Fibroblast of skin of right biceps (primary cell): ENCODE measurements at places on chromosomes 13 and 19.

DNA sequence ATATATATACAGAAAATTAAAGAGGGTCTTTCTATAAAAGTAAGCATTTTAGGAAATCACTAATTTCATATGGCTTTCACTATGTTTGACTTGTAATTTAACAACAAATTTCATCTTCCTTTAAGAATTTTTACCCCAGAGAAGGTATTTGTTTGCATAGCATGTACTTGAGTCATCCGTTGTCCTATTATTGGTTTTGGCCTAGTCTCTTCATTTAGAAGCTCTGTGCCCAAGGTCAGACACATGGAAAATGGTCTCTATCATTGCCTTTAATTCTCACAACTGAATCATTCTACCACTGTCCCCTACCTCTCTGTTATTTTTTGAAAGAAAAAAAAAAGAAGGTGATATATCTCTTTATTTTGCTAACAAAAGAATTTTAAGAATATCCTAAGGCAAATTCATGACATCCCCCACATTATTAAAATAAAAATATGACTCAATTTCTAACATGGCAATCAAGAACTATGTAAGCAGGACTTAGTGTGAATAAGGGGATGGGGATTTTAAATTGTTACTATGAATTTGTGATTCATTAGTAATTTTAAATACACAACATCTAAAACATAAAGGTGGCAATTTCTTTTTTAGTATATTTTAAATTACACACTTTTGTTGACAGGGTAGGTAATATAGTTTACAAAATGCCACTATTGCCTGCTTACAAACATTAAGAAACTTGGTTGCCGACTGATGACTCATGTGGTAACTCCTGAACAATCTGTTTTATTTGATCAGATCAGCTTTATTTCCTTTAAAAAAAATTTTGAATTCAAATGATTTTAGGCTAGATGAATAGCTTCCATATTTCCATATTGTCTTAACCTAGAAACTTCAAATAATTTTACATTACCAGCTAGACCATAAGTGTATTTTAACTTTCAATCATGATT is 13.9 kb downstream of the SLITRK5 start:
- peak; percentile 8 for DNase-seq

DNA sequence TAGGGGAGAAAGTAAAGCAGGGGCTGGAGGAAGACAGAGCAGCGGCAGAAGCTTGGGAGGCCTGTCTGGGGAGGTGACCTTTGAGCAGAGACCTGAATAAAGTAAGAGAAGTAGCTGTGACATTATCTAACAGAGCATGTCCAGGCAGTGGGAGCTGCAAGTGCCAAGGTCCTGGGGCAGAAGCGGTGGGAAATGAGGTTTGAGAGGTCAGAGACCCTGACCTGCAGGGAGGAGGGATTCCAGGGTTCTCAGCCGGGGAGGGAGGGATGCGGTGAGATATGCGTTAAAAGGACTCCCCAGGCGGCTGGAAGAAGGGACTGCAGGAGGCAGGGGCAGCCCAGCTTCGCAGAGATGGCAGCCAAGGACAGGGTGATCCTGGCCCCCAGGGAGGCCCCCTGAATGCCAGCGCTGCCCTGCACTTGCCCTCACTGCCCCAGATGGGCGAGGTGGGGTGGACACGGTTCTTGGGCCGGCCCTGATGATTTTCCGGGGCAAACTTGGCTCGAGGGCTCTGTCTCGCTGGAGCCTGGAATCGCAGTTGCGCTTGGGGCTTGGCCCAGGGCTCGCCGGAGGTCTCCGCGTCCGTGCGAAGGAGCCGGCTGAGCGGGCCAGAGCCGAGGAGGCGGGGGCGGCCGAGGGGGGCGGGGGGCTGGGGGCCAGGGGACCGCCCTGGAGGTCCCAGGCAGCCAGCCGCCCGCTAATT is 3.2 kb downstream of the CRLF1 start:
- DNase-seq = no peak

DNA sequence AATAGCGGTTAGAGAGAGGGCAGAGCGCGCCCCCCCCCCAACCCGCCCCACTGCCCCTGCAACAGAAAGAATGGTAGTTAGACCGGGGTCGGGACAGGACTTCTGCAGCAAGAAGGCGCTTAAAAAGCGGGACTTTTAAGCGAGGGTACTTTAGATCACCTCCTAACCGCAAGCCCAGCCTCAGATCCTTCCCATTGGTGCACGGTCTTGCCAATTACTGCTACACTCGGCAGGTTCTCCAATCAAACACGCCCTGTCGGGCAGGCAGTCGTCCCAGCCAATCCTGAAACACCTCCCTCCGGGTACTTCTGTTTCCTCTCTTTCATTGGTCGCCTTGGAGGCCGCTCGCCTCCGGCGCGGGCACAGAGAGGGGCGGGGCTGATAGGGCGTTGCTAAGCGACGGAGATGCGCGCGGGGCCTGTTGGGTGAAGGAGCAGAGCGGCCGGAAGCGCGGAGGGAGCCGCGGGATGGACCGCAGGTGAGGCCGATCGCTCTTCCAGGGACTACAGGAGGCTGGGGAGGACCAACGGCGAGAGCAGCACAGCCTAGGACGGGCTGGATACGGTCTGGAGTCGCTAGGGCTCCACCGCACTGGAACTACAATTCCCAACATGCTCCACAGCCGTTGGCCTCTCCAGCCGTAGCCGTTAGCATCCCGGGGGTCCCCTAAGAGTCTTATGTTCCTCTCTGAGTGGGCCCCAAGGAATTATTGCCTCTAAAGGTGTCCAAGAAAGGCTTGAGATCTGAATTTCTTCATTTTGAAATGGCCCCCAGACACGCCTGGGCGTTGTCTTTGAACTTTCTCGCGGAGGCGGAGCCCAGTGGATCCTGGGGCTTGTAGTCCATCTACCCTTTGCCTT is at the start of gene PROSER3:
Gene PROSER3 (plus strand): TSS at position 428 of the 860 bp plus-strand sequence. CDS start 40 bp downstream, at position 468.
- DNase-seq = peak; percentile 100

- DNase-seq = no peak
These were observed 23.4 kb downstream of the CCNE1 start for GRCh38 chr19:29834991-29835846.

- no peak for DNase-seq
These were observed 33.1 kb downstream of the CERS4 start for GRCh38 chr19:8242211-8242821.

- DNase-seq = no peak
These were observed 311.5 kb downstream of the RFC3 start for GRCh38 chr13:34129436-34129835.

DNA sequence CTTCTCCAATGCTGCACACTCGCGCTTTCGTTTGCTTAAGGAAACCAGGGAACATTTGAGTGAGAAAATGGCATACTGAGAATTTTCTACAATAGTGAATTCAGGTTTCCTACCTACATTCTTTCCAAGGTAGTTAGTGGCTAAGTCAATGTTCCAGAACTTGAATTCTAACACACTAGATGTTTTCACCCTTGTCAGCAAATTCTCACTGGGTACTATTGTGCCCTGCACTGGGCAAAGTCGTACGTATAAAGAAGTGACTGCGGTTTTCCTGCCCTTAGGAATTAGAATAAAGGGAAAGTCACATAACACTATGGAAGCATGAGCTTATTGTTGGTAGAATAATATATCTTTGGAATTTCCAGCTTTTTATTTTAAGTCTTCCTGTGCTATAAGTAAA is 119.2 kb upstream of the TNFSF11 start:
- DNase-seq = no peak

GRCh38 chr13:95403349-95404140 is 102.3 kb upstream of the ABCC4 start:
- DNase-seq = no peak

DNA sequence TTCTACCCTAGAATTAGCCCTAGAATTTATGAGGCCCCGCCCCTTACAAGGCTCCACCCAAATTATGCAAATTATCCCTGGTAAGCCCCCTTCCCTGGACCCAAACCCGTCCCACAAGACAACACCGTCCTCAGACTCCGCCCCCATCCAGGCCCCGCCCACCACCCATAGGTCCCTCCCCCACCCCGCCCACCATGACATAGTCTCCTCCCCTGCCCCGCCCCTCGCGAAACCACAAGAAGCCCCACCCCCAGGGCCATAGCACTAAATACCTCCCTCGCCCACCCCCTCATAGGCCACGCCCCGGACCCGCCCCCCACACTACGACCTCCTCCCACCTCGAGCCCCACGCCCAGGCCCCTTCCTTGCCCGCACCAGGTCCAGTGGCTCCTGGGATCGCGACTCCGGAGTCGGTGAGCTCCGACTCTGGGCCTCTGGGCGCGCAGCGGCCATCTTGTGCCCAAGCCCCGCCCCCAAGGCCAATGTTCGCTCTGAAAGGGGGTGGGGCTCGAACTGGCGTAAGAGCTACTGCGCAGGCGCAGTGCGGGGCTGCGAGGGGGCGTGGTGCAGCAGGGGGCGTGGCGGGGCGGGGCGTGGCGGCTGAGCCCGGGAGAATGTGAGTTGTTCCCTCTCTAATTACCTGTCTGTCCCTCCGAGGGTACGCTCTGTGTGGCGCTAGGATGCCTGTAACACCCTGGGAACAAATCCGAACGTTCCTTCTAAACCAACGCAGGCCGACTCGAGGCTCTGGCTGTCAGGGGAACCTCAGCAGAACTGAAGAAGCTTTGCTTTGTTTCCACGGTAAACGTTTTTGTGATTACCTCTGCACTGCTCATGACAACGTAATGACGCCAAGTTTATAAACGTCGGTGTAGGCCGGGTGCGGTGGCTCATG is at the start of gene ZNF784:
Gene ZNF784 (minus strand): TSS at position 458 of the 895 bp plus-strand sequence. CDS start 5 bp downstream, at position 453.
- DNase-seq = peak; percentile 91

GRCh38 chr19:21482863-21483276 is 22.5 kb upstream of the ZNF429 start:
- DNase-seq = peak; percentile 2

DNA sequence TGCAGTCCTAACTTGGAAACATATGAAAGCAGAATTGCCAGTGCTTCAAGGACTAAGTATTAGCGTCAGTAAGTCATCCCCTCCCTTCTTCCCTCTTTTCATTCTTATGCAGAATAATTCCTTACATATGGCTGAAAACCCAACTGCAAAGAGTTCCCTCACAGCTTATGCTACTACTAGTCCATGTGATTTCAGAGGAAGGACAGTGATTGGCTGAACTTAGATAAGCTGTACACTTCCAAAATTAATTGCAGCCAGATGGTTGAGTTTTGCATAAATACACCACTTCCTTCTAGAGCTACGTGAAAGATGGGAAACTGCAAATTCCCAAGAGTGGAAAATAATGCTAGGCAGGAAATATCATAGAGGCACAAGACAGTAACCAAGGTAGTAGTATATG is 730.4 kb downstream of the OLFM4 start:
- no peak for DNase-seq

DNA sequence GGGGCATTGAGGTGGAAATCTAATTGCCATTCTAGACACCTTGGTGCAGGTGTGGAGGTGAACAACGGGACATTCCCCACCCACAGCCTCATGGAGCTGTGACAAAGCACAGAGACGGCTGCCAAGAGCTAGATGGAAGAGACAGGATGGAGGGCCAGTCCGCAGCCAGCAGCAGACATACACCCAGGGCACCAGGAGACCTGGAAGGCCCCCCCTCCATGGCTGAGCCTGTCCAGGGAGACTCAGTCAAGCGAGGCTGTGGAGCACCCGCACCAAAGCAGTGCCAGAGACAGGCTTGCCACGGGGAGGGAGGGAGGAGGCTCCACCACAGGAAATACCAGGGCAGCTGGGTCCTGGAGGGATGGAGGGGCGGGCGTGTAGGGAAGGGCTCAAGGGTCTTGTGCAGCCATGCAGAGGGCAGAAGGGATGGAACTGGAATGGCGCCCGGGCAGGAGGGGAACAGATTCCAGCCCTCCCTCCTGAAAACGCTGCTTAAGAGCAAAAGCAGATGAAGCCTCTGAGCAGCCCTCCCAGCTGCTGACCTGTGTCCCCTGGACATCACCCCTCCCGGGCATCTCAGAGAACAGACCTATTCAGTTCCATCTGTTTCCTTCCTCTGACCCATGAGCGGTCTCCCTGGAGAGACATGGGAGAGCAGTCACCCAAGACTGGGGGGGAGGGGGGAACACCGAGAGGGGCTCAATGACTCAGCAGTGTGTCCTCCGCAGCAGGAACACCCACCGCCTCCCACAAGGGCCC is 14.4 kb downstream of the EPS15L1 start:
- peak; percentile 55 for DNase-seq

DNA sequence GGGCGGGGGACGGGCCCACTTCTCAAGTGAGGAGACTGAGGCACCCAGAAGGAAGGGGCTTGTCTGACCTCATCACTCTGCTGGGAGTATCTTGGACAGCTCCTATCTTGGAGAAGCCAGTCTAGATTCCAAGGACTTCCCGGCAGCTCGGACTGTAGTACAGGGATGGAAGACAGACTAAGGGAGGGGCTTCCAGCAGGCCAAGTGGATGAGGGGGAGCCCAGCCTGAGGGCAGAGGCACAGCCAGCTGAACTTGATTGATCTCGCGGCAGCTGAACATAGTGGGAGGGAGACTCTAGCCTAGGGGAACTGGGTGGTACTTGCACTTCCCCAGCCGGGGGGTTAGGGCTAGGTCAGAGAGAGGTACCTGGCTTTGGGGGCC is 711 bp downstream of the CILP2 start:
- DNase-seq = no peak

DNA sequence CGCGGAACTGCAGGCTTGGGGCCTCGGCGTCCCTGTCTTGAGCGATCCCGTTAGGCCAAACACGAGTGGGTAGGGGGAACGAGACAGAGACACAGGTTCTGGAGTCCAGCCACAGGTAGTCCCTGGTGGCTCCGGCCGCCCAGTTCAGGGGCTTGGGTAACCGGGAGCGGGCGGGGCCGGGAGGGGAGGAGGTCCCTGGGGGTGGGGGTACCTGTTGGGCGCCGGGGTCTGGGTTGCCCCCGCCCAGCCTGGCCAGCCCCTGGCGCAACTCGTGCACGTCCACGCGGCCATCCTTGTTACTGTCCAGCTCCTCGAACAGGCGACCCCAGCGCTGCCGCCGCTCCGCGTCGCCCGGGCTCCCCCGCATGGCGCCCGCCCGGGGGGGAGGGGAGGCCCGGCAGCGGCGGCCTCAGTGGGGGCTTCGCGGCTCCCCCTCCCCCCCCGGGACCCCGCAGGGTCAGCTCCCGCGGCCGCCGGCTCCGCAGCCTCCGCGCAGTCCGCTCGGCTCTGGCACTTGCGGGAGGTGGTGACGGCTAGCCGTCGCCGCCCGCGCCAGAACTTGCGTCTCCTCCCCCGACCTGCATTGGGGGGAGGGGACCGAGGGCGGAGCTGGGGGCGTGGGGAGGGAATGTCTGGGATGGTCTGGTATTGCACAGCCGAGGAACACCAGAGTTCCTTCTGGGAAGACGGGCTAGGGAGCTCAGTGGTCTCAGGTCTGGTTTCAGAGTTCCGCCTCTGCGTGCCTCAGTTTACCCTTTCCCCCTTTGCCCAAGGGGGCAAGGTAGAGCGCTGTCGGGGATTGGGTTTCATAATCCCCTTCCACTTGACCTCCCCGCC is at the start of gene SLC25A23:
Gene SLC25A23 (minus strand): TSS at position 531 of the 837 bp plus-strand sequence. CDS start 164 bp downstream, at position 367.
- DNase-seq = peak; percentile 80

- no peak for DNase-seq
These were observed 9.8 kb downstream of the ATP4B start for GRCh38 chr13:113648216-113648610.

- no peak for DNase-seq
These were observed 15.1 kb upstream of the ATP11A start for GRCh38 chr13:112674412-112675365.

GRCh38 chr19:51417107-51417809 is at the start of gene SIGLEC10:
SIGLEC10 (minus strand) TSS chr19:51417642; CDS start chr19:51417581, 61 bp downstream.
- DNase-seq = no peak

- DNase-seq = no peak
These were observed 16.1 kb upstream of the TLE2 start for GRCh38 chr19:3045191-3045590.

- no peak for DNase-seq
These were observed 2.1 kb upstream of the ATP12A start for GRCh38 chr13:24678151-24678550.
